ENCODE measurements at places on chromosomes 13 and 19.

- DNase-seq, result no peak
These were observed 151.9 kb downstream of the ZNF737 start for GRCh38 chr19:20413705-20414104.

DNA sequence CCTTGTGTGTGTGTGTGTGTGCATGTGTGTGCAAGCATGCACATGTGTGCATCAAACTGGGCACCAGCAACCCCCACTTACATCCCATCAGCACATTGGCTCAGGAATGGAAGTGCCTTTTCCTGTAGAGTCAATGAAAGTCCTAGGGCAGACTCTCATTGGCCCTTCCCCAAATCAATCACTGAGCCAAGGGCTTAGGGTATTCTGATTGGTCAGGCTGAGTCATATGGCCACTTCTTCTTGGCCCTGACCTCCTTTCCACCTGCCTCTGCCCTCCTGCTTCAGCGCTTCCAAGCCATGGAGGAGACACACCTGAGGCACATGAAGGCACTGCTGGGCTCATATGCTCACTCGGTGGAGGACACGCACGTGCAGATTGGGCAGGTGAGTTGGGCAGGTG is 20.9 kb downstream of the FCHO1 start:
- DNase-seq, result no peak

- DNase-seq, result no peak
These were observed 48.0 kb upstream of the ADGRE5 start for GRCh38 chr19:14333101-14333871.

DNA sequence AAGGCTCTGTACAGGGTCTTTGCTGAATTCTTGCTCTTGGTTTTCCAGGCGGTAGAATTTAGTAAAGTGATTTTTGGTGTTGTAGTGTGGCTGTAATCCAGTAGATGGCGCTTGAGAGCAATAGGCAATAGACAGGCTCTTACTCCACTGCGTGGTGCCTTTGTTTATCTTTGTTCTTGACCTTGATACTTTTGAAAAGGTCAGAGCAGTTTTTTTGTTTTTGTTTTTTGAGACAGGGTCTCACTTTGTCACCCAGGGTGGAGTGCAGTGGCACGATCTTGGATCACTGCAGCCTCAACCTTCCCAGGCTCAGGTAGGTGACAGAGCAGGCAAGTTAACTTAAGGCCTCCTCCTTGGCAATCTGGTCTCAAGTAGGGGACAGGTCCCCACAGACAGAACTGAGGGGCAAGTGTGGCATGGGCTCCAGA is 12.2 kb upstream of the LILRA5 start:
- DNase-seq, result no peak

- no peak for DNase-seq
These were observed 4.1 kb upstream of the TMEM161A start for GRCh38 chr19:19142347-19142746.

DNA sequence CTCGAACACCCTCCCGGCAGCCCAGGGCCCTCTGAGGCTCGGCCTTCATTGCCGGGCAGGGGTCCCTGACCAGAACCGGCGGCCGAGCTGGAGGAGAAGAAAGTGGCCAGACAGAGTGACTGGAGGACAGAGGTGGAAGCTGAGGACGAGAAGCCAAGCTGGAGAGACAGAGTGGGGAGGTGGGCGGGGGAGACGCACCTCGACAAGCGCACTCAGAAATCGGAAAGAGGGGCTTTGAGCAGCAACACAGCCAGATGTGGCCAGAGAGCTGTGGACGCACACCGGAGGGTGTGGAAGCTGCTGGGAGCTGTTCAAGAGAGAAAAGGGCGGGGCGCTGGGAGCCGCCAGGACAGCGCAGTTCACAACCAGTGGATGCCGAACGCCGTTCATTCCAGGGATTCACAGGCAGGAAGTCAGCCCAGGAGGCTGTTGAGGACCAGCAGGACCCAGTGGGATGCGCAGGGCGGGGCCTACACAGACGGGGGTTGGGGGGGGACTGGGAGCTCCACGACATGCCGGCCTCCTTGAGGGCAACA is 28.2 kb upstream of the C13orf46 start:
- DNase-seq, result peak; percentile 77

DNA sequence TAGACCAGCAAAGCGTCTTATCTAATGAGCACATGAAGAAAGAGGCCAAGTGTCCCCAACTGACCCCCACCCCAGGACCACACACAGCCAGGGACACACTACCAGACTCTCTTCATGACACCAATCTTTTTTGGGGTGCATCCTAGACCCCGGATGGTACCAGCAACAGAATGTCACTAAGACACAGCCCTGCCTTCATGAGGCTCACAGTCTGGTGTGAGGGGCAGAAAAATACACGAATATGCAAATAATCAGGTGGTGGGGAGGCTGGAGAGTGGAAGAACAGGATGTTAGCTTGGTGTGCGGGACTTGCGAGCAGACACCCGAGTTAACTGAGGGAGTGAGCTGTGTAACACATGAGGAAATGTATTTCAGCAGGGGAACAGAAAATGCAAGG is 17.5 kb downstream of the AKT2 start:
- DNase-seq, result no peak

DNA sequence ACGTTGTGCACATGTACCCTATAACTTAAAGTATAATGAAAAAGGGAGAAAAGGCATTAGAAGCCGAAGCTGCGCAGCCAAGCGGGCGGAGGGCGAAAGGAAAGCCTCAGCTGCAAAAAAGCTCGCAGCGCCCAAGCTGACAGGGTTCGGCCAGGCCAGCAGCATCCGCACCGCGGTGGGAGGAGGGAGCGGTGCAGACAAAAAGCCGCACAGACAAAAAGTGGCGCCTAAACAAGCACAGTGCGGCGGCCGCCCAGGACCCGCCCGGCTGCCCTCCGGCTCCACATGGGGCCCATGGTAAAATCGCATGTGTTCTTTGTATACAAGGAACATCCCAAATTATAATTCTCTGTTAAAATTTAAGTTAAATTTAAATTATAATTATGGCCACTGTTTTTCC is 42.4 kb downstream of the PSG3 start:
- no peak for DNase-seq

- DNase-seq, result no peak
These were observed 121.0 kb downstream of the COG6 start for GRCh38 chr13:39776439-39776838.

- no peak for DNase-seq
These were observed 26.7 kb upstream of the ISYNA1 start for GRCh38 chr19:18464646-18465045.

- DNase-seq, result no peak
These were observed 12.3 kb downstream of the HRC start for GRCh38 chr19:49142866-49143335.

- DNase-seq, result no peak
These were observed 352.0 kb downstream of the MYO16 start for GRCh38 chr13:108981407-108981806.

DNA sequence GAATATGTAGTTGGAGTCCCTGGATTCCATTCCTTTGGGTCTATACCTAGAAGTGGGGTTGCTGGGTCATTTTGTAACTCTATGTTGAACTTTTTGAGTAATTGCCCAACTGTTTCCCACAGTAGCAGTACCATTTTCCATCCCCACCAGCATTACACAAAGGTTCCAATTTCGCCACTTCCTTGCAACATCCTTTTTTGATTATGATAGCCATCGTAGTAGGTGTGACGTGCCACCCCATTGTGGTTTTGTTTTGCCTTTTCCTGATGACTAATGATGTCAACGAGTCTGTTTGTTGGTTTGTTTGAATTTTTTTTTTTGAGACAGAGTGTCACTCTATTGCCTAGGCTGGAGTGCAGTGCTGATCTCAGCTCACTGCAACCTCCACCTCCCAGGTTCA is 3.3 kb upstream of the PEX11G start:
- no peak for DNase-seq

DNA sequence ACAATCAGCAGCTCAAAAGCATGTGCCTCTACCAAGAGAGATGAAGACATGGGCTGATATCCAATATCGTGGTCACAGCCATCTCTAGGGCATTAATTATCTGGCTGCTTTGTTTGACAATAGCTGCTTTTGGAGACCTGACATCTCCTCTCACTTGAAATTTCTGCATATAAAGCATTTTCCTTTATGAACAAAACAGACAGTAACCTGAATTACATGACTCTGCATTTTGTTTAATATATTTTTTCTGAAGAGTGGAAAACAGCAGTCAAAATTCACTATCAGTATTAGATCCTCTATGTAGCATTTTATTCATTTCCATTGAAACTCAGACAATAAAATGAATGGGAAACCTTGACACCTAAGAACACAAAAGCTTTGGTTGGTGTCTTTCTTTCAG is 42.4 kb upstream of the ESD start:
- DNase-seq, result no peak

DNA sequence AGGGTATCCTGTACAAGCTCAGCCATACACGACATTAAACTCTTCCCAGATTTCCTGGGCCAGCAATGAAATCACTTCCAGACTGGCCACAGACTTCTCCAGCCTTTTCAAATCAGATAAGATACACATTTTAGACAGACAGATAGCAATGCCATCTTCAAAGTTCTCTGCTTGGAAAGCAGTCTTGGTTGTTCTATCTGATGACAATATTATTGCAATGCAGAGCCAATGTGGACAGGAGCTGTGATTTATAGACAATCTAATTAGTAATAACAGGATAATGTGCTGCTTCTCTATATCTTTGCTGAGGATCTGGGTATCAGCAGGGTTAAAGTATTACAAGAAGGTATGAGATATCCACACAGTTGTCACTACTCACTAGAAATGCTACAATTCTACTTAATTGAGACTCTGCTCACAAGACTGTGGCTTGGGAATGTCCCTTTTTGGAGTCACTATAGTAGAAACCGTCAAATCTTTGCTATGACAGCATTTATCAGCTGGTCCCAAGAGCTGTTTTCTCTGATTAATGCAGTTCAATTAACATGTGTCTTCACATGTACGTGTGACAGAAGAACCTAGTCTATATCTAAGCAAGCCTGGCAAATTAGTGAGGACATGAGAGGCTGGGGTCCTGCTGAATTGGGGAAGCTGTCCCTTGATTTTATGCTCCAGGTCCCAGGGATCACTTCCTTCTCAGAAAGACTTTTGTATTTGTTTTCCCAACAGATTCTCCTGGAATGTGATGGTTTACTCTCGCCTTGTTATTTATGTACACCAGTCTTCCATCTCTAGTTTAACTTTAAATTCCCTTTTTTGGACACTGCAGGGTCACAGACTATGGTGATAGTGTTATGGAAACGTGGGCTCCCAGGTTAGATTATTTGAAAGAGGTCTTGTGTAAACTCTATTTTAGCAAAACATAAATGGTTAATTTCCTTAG is 68.8 kb downstream of the COL4A1 start:
- no peak for DNase-seq

- no peak for DNase-seq
These were observed 524 bp downstream of the RUBCNL start for GRCh38 chr13:46386392-46387063.

DNA sequence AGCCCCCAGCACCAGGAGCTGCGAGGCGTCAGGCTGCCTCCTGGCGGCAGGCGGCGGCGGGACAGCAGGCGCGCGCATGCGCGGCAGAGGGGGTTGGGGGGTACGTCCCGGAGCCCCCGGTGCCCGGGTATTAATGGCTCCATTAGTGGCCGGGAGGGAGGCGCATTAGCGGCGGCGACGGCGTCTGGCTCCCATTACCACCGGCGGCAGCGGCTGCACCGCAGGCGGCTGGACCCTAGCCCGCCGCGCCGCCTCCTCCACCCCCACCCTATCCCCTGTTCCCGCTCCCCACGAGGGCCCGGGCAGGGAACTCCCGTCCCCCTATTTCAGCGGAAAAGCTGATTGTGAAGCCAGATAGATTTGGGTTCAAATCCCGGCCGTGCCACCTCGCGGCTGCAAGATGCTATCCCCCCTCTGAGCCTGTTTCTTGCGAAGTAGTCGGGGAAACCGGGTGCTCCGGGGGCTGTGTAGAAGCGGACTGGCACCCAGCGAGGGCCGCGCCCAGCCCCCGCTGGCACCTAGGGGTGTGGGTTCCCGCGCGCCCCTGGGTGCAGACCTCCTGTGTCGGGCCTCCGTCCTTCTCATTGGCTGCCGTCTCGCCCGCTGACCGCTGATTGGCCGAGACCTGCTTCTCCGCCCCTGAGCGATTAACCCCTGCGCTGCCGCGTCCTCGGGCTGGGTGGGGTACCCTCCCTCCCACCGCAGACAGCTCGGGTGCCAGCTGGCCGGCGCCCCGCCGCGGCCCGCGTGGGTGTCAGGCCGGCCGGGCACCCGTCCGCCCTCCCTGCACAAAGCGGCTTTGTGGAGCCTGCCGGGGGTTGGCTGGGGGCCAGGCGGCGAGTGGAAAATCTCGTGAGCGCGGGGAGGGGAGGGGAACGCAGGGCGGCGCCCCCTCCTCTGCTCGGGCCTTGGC is 11.1 kb downstream of the CIC start:
- DNase-seq, result peak; percentile 99

DNA sequence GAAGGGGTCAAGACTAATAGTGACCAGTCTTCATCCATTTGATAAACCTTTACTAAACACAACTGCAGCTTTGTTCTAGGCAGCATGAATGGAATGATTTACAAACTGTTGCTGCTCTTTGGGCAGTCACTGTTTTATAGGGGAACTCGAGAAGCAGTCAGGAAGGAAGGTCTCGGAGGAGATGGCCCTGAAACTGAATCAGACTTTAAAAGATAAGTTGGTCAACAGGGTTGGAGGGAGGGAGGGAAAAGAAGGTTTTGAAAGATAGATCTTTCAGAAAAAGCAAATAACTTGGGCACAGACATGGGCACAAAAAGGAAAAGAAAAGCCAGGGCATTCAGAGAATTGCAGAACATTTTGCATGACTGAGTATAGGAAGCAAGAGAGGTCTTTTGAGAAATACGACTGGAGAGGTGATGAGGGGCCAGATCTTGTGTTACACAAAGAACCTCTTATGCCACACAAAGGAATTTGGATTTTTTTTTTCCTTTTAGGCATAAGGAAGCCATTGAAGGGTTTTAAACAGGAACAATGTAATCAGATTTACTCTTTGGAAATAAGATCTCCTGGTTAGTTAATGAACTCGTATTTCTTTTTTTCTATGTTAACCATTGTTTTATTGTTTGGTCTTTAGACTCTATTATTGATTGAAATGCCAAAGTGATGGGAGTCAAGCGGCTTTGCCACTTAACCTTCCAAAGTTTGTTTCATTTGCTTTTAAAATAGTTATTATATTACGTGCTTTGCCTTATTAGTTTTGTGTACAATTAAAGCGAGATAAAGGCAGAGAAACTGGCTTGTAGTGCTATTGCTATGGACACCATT is 37.5 kb upstream of the SACS start:
- no peak for DNase-seq

GRCh38 chr13:53807251-53807834 is 778.7 kb downstream of the OLFM4 start:
- no peak for DNase-seq

DNA sequence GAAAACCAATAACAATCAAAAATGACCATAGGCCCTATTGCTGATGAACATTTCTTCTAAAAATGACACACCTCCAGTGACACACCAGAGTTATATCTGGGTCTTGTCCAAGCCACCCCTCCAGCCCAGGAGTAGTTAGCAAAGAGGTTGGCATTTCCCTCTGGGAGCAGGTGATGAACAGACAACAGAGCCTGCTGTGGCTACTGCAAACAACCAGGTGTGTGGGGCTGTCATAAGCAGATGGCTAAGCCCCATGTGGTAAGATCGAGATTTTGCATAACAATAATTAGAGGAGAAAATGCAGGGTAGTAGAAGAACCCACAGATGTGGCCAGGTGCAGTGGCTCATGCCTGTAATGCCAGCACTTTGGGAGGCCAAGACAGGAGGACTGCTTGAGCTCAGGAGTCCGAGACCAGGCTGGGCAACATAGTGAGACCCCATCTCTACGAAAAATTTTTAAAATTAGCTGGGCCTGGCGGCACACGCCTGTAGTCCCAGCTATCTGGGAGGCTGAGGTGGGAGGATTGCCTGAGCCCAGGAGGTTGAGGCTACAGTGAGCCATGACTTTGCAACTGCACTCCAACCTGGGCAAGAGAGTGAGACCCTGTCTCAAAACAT is 5.0 kb downstream of the XRCC1 start:
- no peak for DNase-seq
